ENCODE measurements at places on chromosomes 6 and 20.

DNA sequence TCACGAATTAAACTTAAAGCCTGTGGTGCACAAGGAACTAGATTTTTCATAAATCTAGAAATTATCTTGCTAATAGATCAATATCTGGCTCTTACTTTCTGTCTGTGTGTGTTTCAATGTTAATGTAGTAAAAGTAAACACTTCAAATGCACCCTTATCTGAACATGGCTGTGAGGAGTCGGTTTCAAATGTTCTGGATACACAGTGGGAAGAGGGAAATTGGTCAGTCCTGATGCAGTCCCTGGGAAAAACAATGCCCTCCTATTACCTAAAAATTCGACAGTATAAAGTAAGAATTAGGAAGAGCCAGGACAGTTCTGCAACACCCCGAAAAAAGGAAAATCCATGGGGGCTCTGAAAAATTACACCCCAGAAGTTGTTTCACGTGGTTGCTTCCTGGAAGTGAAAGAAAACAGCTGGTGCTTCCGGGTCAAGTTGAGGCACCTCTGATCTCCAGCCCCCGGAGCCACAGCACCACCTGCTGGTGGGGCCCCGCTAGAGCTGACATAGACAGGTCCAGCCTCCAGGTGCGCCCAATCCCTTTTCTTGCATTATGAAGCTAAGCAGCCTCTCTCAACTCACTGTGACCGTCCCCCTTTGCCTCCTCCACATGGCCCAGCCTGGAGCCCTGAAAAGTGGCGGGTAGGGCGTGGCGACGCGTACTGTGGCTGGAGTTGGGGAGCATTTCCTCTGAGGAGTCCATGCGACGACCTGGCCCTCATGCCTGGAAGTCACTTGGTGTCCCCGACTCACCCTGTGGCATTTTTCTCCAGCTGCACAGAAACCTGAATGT lies 8.3 kb downstream of the SEMG2 start:
- peak; percentile 20 for DNase-seq

GRCh38 chr6:13486679-13487121 lies 700 bp downstream of the GFOD1 start:
- peak; percentile 81 for DNase-seq

GRCh38 chr20:36969051-36969450 lies 17.5 kb upstream of the SAMHD1 start:
- no peak for DNase-seq

DNA sequence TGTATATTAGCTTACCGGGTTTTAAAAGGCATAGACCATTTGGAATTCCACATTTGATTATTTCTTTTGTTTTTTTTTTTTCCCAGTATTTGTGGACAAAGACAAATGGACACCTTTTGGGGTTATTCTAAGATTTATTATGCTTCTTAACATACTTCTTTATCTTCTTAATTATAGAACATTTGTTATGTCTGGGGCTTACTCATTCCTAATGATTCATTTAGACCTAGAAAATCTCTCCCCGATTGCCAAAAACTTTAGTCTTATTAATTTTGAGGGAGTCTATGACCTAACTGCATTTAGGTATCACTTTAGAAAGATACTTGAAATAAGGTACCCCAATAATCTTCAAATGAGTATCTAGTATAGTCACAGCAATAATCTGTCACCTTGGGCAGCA lies 170.7 kb upstream of the PREP start:
- no peak for DNase-seq

GRCh38 chr20:35318502-35319157 lies 26.4 kb upstream of the FAM83C start:
- peak; percentile 61 for DNase-seq

DNA sequence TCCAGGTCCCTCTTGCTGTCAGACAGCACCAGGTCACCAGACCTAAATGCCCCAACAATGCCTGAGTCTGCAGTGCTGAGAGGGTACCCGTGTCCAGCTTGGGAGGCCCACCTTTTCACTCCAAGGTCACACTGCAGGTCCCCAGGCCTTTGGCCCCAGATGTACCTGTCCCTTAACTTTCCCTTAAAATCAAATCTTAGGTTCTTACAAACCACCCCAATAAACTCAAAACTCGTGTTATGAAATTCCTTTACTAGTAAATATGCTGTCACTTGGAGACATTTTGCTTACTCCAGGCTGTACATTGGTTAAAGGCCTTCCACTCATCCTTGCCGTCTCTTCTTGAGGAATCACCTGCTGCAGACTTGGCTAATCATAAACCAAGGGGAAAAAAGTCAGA lies 165.7 kb upstream of the RREB1 start:
- no peak for DNase-seq

- DNase-seq: no peak
Measured at GRCh38 chr20:2602746-2603145, 49.7 kb upstream of the NOP56 start.

- DNase-seq: no peak
Measured at GRCh38 chr6:158737710-158738615, 81.2 kb downstream of the EZR start.

- no peak for DNase-seq
Measured at GRCh38 chr6:141165002-141165665, 967.6 kb upstream of the GJE1 start.

- DNase-seq: no peak
Measured at GRCh38 chr20:18596270-18596669, 8.4 kb downstream of the DTD1 start.

Data from stomach (tissue), 19 donors.